ENCODE measurements at places on chromosomes 16 and 17.

DNA sequence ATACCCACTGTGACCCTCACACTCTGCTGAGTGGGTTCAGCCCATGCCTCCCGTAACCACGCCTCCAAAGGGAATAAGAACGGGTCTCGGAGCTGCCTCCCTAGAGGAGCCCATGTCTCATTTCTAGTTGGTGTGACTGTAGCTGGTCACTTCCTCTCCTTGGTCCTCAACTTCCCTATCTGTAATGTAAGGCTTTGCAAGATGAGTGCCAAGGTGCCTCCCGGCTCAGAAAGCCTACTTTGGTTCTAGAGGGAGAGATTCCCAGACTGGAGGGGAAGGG lies 20.8 kb downstream of the C16orf74 start:
- no peak for DNase-seq

DNA sequence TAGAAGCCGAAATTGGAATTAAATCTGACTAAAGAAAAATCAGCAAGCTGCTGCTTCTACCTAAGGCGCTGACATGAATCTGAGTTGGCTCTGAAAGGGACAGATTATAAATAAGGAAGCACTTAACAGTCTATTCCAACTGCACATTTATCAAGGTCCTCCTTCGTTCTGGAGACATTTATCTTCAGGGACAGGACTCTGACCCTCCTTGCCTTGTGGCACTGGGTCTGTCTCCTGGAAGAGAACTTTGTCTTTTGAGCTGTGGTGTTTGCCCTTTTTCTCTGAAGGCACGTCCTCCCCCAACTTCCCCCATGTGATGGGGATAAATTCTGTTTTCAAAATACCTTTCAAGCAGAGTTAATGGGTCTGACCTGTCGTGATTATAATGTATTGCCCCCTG lies 47.0 kb upstream of the MARCHF10 start:
- DNase-seq = no peak

DNA sequence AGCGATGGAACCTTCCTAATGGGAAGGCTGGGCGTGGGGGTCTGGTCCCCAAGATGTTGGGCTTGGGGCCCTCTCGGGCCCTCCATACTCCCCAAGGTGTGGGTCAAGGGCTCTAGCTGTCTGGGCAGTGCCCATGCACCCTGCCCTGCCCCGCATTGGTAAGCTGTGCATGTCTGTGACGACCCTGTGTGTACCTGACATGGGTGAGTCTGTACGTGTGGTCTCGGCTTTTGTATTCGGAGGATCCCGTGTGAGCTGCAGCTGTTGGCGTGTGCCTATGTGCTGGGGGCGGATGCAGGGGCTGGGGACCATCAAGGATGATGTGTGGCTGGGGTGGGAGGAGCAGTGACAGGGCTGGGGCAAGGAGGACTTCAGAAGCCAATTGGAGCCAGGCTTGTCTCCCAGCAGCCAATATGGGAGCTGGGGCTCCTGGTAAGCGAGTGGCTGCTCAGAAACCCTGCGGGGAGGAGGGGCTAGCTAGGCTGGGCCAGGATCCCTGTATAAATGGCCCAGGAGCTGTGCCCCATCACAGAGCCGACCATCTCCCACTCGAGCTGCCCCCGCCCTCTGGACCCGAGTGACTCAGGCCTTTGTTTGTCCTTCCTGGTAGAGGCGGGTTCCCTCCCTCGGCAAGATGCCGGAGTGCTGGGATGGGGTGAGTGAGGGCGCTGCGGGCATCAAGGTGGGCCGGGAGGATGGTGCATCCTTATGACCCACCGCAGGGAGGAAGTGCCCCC lies at the start of gene NDRG4:
NDRG4 (plus strand) TSS at position 529 of the 737 bp plus-strand sequence; CDS start at position 635, 106 bp downstream.
- peak; percentile 65 for DNase-seq

DNA sequence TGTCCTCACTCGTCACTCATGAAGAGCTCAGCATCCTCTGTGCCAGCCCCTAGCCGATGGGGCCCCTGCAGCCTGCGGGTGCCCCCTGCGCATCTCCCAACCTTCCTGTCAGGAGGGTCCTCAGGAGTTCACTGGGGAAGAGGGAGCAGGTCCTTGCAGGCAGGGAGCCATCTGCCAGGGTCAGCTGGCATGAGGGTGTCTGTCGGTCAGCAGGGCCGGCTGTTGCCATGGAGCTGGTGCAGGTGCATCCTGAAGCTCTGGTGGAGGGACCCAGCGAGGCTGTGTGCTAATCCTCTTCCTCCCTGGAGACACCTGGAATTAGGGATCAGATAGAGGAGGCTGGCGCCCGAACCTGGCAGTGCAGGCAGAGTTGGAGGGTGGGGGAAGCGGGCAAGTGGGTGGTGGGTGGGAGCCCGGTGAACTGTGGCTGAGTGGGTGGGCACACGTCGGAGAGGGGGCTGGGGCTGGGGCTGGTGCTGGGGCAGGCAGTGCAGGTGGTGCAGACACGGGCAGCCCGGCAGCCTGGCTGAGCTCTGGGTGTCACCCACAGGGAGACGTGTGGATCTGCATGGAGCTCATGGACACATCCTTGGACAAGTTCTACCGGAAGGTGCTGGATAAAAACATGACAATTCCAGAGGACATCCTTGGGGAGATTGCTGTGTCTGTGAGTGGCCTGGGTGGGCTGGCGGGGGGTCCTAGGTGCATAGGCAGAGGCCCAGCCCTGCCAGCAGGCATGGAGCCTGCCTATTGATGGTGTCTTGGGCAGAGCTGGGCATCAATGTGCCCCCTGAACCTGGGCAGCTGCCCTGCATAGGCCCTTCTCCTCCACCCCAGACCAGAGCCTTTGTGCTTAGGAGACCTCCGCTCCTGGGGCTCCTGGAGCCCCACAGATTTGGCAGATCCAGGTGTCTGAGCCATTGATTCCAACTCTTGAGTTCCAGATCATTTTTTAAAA lies 17.4 kb downstream of the MAP2K3 start:
- no peak for DNase-seq

DNA sequence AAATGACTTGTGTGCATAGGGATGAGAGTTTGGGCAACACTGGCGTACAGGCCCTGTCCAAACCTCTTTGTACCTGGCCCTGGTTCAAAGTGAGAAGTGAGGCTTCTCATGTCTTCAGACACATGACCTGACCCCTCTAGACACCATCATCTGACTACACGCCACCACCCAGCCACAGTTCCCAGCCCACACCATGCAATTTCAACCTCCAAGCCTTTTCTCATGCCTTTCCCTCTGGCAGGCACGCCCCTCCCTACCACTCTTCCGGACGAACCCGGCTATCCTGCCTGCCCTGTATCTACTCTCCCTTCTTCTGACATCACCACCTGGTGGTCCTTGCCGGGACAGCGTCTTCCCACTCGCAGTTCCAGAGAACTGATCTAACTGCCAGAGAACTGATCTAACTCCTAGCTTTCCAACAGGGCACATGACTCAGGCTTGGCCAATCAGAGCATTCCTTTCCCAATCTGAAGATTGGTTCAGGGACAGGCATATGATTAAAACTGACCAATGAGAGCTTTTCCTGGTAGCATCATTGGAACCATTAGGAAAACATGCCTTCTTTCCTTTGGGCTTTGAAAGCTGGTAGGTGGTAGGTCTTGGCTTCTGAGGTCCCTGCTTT lies 27.1 kb upstream of the IL21R start:
- DNase-seq = peak; percentile 46

DNA sequence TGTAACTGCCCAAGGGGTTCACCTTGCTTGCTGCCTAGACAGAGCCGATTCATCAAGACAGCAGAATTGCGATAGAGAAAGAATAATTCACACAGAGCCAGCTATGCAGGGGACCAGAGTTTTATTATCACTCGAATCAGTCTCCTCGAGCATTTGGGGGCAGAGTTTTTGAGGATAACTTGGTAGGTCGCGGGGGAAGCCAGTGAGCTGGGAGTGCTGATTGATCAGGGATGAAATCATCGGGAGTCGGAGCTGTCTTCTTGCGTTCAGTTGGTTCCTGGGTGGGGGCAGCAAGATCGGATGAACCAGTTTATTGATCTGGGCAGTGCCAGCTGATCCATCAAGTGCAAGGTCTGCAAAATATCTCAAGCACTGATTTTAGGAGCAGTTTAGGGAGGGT lies 9.1 kb downstream of the ITGAM start:
- DNase-seq = no peak

- DNase-seq = no peak
Measured at GRCh38 chr16:27729516-27730304, 179.8 kb downstream of the KATNIP start.

- DNase-seq = no peak
Measured at GRCh38 chr16:29680180-29680598, 1.2 kb downstream of the QPRT start.

GRCh38 chr16:88007321-88007731 lies 56.1 kb downstream of the BANP start:
- DNase-seq = no peak

DNA sequence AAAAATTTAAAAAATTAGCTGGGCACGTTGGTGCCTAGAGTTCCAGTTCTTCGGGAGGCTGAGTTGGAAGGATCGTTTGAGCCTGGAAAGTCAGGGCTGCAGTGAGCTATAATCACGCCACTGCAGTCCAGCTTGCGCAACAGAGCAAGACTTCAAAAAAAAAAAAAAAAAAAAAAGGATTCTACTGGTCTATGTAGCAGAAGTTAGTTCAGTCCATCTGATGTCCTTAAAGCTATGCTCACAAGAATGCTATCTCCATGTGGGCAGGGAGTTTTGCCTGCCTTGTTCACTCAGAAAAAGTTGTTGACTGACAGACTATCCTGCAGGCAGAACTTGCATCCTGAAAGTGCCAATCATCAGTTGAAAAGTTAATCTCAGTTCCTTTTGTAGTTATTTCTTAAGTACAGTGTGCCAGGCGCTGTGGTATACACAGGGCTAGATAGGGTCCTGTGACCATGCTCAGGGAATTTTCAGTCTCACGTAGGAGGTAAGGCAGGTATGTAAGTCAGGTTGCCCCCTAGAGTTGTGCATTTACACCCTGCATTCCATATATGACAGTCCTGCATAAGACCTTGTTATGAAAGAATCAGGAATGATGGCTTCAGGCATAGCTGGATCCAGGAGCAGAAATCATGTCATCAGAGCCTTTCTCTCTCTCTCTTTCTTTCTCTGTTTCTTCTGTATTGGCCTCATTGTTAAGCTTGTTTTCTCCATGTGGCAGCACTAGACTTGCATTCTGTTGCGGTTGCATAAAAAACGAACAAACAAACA lies 7.6 kb downstream of the SYT17 start:
- DNase-seq = no peak

DNA sequence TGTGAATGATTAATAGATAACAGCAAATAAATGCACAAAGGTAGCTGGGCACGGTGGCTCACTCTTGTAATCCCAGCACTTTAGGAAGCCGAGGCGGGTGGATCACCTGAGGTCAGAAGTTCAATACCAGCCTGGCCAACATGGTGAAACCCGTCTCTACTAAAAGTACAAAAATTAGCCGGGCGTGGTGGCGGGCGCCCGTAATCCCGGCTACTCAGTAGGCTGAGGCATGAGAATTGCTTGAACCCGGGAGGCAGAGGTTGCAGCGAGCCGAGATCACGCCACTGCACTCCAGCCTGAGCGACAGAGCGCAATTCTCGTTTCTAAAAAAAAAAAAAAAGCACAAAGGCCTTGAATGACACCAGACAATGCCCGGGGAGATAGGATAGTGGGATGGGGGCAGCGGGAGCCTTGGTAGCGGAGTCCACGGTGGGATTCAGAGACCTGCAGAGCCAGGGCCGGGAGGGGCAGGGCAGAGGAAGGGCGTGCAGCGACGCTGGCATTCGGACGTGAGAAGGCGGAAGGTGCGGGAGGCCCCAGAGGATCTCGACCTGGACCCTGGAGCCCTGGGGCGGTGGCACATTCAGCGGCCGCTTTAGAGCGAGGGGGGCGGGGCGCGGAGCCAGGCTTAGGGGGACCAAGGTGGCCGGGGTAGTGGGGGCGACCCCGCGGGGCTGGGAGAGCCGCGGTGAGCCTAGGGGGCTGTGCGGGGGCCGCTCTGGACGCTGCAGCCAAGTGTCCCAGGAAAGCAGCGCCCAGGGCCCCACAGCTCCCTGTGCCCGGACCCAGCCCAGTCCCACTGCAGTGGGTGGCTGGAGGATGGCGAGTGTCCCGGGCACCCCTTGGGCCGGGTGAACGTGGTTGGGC lies 999 bp upstream of the FLYWCH2 start:
- DNase-seq = peak; percentile 46

DNA sequence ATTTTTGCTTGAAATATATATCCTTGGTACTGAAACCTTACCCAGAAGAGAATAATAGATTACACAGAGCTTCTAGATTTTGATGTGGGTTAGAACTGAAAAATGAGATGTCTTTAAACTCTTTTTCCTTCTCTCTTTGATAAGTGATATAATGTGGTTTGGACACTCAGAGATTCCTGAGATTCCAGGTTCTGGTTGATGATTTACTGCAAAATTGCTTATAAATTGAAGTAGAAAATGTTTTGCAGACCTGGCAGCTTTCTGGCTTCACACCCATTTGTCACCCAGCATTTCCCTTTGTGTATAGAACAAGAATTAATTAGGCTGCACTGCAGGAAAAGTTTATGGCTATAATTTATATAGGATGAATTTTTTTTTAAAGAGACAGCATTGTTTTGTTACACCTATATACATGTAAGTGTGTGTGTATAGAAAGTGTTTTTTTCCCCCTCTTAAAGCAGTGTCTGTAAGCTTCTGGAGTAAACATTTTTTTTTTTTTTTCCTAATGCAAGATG lies 23.5 kb downstream of the AATF start:
- no peak for DNase-seq

- no peak for DNase-seq
Measured at GRCh38 chr17:71331754-71332325, 789.0 kb upstream of the SOX9 start.

DNA sequence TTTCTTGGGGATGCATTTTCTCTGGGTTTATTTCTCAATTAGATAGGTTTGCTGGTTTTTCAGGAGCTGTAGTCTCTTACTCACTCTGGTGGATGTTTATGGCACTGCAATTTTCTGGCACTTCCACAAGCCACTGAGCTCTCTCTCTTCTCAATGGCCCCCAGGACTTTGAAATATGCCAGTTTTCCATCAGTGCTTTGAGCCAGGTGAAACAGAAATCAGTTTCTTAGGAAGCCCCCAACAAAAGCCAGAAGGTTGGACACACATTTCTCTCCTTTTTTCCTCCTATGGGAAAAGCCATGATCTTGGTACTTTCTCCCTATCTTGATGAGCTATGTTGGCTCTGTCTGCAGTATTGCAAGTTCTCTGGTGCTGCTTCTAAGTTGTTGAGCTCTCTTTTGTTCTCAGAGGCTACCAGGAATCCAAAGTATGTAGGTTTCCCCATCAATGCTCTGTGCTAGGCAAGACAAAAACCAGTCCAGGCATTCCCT lies 90.7 kb upstream of the SMIM36 start:
- peak; percentile 27 for DNase-seq

Measured in CD4-positive, alpha-beta T cell treated with Interleukin-6 for 4 hours (primary cell).